ENCODE measurements at places on chromosomes 3 and 15.

GRCh38 chr3:49413338-49413734, 1.1 kb downstream of the TCTA start:
- DNase-seq = no peak

GRCh38 chr3:188769831-188770230, 401.9 kb upstream of the TPRG1 start:
- DNase-seq = no peak

DNA sequence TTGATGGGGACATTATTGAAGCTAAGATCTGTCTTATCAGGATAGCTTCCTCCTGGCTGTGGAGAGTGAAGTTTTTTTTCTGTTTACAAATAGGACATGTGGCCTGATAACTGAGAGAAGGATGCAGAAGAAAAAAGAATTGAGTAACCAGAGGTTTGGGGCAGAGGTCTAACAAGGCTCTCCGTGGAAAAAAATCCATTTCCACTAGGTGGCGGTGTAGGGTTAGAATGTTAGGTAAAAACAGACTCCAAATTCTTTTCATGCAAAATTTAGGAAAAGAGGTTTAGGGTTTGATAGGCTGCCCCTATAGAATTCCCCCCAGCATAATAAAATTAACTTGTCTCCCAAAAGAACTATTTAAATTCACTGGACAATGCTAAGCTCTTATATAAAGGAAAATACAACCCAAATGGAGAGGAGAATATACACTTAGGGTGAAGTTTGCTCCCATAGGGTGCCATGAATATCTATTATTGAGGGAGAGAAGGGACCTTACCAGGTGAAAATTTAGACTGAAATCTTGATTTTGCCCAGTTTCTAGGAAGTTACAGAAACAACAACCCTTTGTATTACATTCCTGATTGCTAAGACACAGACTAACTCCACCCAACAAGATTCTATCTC, 1560.4 kb downstream of the OTOL1 start:
- peak; percentile 3 for DNase-seq

GRCh38 chr15:88344786-88345185, 88.2 kb upstream of the NTRK3 start:
- no peak for DNase-seq

DNA sequence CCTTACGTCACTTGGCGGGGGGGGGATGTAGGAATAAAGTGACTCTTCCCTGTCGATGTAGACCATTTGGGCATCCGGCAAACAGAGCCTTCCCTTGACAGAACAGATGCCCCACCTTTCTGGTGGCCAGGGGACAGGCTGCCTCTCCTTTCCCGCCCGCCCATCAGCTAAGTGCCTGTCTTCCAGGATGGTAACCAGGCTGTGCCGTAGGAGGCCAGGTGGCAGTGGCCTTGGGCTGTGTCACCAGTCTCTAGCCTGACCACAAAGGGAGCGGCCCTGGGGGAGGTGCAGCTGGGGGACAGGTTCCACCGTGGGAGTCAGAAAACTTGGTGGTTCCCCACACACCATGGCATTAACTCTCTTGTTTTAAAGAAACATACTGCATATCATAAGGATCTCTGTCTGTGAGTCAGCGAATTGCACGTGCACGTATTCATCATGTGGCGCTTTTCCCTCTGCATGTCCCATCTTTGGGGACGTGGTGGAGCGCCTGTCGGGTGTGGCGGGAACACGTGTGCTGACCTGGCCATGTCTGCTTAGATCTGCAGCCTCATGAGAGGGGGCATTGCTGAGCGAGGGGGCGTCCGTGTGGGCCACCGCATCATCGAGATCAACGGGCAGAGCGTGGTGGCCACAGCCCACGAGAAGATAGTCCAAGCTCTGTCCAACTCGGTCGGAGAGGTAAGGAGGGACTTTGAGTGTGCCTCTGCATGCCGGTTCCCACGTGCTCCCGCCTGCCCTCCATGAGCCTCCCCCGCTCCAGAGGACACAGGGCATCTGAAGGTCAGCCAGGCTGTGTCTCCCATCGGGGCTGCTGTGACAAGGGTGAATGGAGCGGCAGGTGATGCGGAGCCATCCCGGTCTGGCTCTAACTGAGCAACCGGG, 156.0 kb downstream of the NSMCE3 start:
- DNase-seq = no peak

GRCh38 chr3:122058294-122058693, 3.1 kb downstream of the CD86 start:
- DNase-seq = no peak

- no peak for DNase-seq
Measured at GRCh38 chr3:9826815-9827573, 16.8 kb downstream of the RPUSD3 start.

- DNase-seq = no peak
Measured at GRCh38 chr15:73996939-73997338, 2.4 kb downstream of the PML start.

GRCh38 chr3:27826448-27826847, 104.3 kb upstream of the EOMES start:
- DNase-seq = no peak

GRCh38 chr15:58286523-58286922, 145.3 kb upstream of the LIPC start:
- no peak for DNase-seq

DNA sequence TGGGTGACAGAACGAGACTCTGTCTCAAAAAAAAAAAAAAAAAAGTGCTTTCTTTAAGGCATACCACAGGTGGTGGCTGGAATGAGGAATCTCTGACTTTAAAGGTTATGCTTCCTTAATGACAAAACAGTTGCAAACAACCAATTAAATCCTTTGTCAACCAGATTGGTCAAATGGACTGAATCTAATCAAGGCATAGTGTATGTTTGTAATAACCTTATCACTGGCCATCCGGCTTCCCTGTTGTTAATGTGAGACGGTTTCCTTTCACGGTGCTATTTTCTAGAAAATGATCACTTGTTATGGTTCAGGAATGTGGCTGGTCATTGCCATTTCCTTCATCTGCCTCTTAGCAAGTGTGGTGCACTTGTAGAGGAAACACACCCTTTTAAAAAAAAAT, 75.9 kb downstream of the FLNB start:
- no peak for DNase-seq

- no peak for DNase-seq
Measured at GRCh38 chr15:34986771-34987480, 1.2 kb downstream of the ZNF770 start.

GRCh38 chr3:184786280-184786941, 25.6 kb upstream of the VPS8 start:
- no peak for DNase-seq

DNA sequence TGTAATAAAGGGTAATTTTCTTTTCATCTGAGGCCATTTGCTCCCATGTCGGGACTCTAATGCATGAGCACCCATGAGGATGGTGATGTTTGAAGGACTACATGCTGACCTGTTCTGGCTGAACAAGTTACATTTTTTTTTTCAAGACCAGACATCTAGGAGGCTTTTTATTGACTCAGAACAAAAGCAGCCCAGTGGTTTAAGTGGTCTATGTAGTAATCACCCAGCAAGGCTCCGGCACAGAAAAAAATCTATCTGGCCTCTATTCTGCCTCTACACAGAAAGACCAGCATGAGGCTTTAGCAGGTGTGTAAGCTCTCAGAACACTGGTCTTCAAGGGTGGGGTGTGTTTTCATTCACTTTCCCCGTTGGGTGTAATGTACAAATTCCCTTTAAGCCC, 95.1 kb upstream of the ZBED2 start:
- peak; percentile 77 for DNase-seq

- DNase-seq = no peak
Measured at GRCh38 chr3:109269577-109270275, 46.6 kb downstream of the DPPA2 start.
